ENCODE measurements at places on chromosomes 1 and 21.

GRCh38 chr21:27804515-27804914 lies 837.6 kb upstream of the ADAMTS5 start:
- DNase-seq, result peak; percentile 67

DNA sequence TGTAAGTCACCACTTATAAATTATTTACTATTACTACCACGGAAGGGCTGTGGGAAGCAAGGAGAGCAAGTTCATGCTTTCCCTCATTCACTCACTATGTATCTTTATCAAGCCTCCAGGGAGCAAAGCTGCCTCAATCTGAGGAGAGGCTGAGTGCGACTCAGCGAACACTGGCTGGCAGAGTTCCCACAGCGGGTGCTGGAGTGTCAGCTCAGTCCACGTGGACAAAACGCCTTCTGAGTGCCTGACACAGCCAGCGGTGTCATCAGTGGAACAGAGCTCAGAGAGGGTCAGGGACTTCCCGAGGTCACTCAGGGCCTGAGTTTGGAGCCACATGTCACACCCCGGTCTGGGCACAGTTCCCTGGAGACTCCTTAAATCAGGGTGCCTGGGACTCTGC lies 16.9 kb downstream of the MATN1 start:
- peak; percentile 48 for DNase-seq

GRCh38 chr1:83689921-83690868 lies 308.7 kb downstream of the TTLL7 start:
- no peak for DNase-seq

DNA sequence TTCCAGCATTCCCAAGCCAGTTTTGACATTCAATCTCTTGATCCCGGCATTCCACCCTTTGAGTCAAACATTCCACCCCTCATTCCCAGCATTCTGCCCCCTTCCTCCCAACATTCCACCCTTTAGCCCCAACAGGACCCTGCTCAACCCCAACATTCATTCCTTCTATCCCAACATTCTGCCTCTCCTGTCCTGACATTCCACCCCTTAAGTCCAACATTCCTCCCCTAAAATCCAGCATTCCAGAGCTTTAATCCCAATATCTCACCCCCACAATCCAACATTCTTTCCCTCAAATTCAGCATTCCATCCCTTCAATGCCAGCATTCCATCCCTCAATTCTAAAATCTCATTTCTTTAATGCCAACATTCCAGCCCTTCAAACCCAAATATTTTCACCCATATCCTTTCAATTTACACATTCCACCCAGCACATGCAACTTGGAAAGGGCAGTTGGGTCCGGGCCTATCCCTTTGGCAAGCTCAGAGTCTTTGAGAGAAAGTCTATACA lies 22.9 kb downstream of the DDX20 start:
- peak; percentile 84 for DNase-seq

- no peak for DNase-seq
These were observed 832.6 kb upstream of the TMPRSS15 start for GRCh38 chr21:19236209-19236608.

GRCh38 chr21:37623183-37623582 lies 256.6 kb downstream of the DYRK1A start:
- DNase-seq, result no peak

DNA sequence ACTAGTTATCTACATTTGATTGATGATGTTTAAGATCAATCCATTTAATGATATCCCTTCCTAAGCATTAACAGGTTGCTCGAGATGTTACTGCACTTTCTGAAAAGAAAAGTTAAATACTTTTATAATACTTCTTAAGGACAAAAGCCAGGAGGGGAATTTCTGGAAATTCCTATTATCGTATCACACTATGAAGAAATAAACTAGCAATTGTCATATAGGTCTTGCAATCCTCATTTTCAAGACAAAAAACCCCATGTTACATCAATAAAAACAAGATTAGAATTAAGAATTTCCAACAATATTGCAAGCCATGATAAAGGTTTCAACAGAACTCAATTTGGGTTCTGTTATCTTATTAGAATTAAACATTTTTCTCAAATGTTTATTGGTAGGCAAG lies 47.2 kb downstream of the HNRNPR start:
- DNase-seq, result no peak

- peak; percentile 70 for DNase-seq
These were observed 38.8 kb upstream of the HIVEP3 start for GRCh38 chr1:41957568-41957967.

GRCh38 chr1:205396967-205397616 lies 24.8 kb downstream of the LEMD1 start:
- no peak for DNase-seq

GRCh38 chr1:61120246-61120840 lies 38.0 kb downstream of the NFIA start:
- DNase-seq, result no peak

DNA sequence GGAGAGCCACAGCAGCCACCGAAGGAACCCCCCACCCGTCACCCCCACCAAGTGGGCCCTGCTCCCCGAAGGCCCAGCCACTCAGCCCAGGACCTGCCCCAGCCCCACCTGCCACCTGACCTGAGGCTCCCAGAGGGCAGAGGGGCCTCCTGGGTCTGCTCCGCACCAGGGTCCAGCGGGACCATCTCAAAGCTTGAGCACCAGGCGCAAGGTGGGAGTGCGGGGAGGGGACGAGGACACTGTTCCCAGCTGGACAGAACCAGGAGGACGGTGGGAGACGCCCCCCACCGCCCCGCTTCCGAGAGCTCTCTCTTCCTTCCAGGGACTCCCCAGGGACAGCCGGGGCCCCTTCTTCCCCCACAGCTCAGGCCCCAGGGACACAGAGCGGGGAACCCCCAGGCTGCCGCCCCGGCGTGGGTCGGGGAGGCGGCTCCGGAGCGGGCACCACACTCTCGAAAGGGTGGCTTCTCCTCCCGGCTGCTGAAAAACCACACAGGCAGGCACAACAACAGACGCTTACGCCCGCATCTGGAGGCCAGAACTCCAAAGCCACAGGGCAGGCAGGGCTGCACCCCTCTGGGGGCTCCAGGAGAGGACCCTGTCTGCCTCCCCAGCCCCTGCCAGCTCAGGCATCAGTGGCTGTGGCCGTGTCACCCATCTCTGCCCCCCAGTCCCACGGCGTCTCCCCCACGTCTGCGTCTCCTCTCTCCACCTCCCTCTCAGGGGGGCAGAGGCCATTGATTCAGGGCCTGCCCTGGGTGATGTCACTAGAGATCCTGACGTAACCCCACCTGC lies 1.9 kb upstream of the TTLL10 start:
- no peak for DNase-seq

- no peak for DNase-seq
These were observed 10.0 kb downstream of the MROH7 start for GRCh38 chr1:54651608-54652007.

DNA sequence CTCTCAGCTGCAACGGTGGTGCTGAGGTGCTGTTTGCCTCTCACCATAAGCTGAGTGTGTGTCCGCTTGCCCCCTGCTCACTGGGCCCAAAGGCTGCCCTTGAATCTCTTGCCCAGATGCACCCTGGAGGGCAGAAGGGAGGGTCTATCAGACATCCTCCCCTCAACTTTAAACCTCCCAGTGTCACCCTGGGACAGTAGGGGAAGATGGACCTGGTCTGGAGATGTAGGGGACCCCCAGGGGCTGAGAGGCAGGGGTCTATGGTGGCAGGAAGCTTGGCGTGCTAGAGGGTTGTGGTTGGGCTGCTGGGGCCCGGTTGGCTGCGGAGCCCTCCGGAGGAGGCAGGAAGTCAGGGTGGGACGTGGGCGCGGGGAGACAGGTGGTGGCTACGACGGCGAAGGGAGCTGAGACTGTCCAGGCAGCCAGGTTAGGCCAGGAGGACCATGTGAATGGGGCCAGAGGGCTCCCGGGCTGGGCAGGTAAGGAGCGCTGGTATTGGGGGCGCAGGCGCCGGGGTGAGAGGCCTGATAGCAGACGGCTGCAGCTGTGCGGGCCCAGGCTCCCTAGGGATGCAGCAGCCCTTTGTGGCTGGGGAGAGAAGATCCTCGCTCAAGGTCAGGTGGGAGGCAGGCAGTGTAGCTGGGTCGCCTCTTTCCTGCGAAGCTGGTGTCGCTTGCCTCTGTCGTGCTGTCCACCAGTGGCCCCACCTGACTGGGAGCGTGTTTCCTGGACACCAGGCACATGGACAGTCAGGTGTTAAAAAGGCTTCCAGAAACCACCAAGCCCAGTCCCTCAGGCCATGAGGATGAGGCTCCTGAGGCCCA lies at the start of gene LCK:
Gene LCK, plus strand, starts transcription at position 373 of the 824 bp plus-strand sequence. CDS start 23,065 bp downstream, outside the sequence.
- no peak for DNase-seq

- no peak for DNase-seq
These were observed 184.7 kb downstream of the ST6GALNAC3 start for GRCh38 chr1:76259270-76259669.

GRCh38 chr1:165629848-165630628 lies 996 bp upstream of the MGST3 start:
- DNase-seq, result no peak

DNA sequence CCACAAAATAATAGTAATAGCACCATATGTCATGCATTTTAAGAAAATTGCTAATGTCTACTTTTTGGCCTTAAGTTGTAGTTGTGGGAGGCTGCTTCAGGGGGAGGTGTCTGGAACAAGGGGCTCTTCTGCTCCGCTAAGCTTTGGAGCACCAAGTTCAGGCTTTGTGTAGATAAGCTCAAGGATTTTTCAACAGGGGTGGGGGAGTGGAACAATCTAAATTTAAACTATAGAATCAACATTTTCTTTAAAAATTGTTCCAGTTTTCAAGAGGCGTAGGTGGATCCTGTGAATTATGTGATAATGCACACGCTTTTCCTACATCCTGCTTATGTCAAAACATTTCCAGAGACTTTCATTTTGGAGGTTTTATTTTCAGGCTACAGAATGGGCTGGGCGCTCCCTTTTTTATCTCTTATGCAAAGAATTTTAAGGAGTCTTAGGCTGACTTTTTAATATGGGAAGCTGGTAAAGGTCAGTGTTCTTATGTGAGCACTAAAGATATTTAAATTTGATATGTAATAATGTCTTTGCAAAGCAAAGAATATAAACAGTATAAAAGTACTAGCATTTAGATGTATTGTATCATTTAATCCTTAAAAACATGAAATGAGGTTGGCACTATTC lies 9.9 kb downstream of the ATP1A1 start:
- DNase-seq, result no peak

- DNase-seq, result no peak
These were observed at the start of gene C1QA for GRCh38 chr1:22636353-22636752. Gene C1QA (plus strand): TSS chr1:22636628. CDS start chr1:22637617, 989 bp downstream.

- no peak for DNase-seq
These were observed 179.1 kb upstream of the BEND5 start for GRCh38 chr1:48955774-48956173.

- no peak for DNase-seq
These were observed 32.0 kb downstream of the SLAMF6 start for GRCh38 chr1:160491017-160491416.

GRCh38 chr1:227546598-227547309 lies 16.6 kb upstream of the ZNF678 start:
- no peak for DNase-seq

- DNase-seq, result no peak
These were observed 318.4 kb upstream of the OLFM3 start for GRCh38 chr1:102315096-102315495.

DNA sequence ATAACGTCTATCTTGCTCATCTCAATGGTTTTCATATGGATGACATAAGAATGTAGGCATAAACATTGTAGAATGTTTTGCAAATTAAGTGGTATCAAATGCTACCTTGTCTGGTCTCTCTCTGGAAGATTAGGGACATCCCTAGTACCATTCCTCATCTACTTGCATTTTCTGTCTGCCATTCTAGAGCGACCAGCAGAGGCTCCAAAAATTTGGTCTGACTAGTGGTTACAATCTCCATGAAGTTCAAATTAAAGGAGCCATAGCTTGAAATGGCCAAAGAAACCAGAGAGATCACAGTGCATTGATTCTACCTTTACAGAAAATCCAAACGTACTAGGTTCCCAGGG lies 1.1 kb downstream of the CD84 start:
- DNase-seq, result no peak

- DNase-seq, result no peak
These were observed 46.9 kb downstream of the SLC45A1 start for GRCh38 chr1:8364528-8365442.

GRCh38 chr1:11384170-11384554 lies 94.8 kb upstream of the DISP3 start:
- no peak for DNase-seq

GRCh38 chr1:39440856-39441255 lies 50.6 kb upstream of the BMP8A start:
- DNase-seq, result no peak

- no peak for DNase-seq
These were observed 172.0 kb downstream of the LRRC40 start for GRCh38 chr1:70033266-70033873.

DNA sequence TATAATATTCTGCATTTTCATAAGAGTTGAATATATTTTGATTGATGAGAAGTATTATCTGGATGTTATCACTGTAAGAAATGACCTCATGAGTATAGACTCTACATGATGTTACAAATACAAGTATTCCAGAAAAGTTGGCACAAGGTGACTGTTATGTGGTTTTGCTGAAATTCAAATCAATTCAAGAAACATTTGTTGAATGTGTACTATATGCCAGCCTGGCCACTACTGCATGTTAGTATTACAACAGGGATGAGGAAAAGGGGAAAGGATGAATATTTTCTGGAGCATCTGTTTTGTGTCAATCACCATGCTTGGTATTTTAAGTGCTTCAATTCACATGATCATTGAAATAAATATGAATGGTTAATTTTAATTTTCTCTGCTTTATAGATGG lies 250.9 kb upstream of the PBX1 start:
- DNase-seq, result peak; percentile 68

- DNase-seq, result no peak
These were observed 230.8 kb downstream of the KCTD3 start for GRCh38 chr1:215797859-215798258.

DNA sequence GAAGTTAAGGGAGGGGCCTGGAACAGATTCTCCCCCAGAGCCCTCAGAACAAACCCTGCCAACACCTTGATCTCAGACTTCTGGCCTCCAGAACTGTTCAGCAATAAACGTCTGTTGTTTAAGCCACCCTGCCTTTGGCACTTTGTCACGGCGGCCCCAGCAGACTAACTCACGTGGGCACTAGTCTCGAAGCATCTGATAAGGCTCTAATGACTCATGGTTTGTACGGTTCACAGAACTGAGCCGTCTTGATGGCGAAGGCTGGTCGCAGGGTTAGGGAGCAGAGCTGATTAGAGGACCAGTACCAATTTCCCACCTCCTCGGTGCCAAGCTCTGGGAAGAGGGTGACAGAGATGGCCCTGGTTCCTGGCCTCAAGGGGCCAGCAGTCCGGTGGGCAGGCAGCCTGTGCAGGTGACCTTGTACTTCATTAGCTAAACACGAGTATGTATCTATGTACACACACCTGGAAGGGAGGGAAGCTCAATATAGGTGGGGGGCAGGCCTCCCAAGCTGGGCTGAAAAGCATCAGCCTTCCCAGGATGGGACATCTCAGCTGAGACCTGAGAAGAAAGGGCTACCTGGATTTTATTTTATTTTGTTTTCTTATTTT lies 112.8 kb downstream of the MRPS6 start:
- no peak for DNase-seq

GRCh38 chr1:46653405-46653958 lies 14.7 kb downstream of the ATPAF1 start:
- DNase-seq, result peak; percentile 58
